ENCODE measurements at places on chromosomes 13 and 19.

GRCh38 chr19:45924891-45925447, 10.4 kb upstream of the NANOS2 start:
- DNase-seq = no peak

- no peak for DNase-seq
These were observed 14.3 kb upstream of the FOXO1 start for GRCh38 chr13:40680659-40681323.

DNA sequence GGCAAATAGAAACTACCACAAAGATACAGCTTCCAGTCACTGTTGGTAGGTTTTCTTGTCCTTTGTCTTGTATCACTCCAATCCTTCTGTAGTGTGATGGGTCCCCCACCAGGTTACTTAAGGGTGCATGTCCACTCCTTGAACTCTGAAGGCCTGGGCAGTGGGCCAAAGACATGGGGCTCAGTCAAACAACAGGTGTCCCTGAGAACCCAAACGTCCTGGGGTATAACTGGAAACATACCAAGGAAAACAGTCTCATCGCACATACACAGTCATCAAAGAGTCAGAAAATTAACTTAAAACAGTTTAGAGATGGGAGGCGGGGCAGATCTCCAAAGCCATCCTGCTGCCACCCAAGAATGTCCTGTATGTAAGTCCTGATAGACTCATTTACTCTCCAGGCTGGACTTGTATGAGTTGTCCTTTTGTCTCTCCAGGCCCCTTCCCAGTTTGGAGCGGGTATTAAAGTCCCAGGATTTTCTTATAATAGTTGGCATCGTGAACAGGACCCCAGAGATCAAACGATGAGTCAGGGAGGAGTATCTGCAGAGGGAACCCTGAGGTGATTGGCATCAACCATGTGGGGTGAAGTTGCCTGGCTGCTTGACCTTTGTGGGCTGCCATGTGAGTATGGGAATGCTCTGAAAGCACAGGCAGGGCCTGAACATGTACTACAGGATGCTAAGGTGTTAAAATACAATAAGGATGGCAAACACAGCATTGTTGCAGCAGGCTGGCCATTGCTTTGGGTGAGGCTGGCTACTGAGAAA, 613.2 kb upstream of the KLF12 start:
- DNase-seq = no peak

- DNase-seq = no peak
These were observed 6.1 kb downstream of the HAUS8 start for GRCh38 chr19:17069193-17069592.

- DNase-seq = no peak
These were observed 7.7 kb downstream of the ADAT3 start for GRCh38 chr19:1912760-1913505.

GRCh38 chr19:38262585-38263268, 1.6 kb upstream of the SPINT2 start:
- no peak for DNase-seq

All from right hindlimb (tissue), 1 donor.